ENCODE measurements at places on chromosomes 16 and 17.

GRCh38 chr16:49811644-49812334 is 44.1 kb downstream of the ZNF423 start:
- DNase-seq = no peak

- DNase-seq = no peak
These were observed 16.6 kb downstream of the COL1A1 start for GRCh38 chr17:50184611-50185398.

- DNase-seq = no peak
These were observed 29.1 kb downstream of the EFCAB13 start for GRCh38 chr17:47352848-47353247.

DNA sequence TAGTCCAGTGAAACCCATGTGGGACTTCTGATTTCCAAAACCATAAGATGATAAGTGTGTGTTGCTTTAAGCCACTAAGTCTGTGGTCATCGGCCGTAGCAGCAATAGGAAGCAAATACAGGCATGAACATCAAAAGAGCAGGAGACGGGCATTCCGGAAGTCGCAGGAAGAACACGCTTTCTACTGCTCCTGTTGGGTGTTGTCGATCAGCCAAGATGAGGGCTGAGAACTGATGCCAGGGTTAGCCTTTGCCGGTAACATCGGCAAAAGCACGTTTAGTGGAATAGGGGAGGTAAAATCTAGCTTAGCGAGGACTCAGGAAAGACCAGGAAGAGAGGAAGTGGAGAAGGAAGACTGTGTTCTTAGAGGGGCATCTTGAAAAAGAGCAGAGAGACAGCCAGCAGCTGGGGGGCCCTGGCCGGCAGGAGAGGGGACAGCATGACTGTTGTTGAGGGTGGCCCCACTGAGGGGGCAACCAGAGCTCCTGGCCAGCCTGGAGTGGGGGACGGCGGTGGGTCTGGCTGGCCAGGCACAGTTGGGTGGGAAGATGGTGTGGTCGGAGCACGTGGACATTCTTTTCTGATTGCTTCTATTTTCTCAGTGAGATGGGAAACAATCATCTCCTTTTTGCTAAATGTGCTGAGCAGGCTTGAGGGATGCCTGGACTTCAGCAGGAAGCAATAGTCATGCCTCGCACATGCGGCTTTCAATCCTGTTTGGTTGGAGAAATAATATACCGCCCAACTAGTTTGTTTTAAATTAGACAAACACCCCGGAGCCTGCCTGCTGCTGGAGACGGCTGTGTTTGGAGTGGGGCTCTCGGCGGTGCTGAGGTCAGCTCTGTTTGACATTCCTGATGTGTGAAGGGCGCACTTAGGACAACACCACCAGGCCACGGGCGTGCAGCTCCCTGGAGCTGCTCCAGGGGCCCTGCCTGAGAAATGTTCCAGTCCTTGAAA is 109.9 kb downstream of the METRNL start:
- peak; percentile 81 for DNase-seq

- no peak for DNase-seq
These were observed 26.4 kb downstream of the CFDP1 start for GRCh38 chr16:75406943-75407342.

GRCh38 chr16:51734220-51734619 is 583.1 kb upstream of the SALL1 start:
- DNase-seq = no peak

DNA sequence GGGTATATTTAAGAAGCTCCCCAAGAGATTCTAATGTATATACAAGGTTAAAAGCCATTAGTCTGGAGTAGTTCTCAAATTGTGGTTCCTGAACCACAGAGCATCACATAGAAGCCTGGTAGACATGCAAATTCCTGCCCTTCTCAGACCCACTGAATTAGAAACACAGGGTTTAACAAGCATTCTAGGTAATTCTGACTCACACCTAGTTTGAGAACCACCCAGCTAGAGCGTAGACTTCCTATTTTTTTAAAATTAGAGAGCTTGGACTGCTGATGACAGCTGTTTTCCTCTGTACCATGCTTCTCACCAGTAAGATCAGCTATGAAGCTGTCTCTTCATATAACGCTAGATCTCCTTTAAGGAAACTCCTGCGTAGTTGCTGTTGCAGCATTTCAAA is 50.6 kb downstream of the HS3ST3B1 start:
- no peak for DNase-seq

DNA sequence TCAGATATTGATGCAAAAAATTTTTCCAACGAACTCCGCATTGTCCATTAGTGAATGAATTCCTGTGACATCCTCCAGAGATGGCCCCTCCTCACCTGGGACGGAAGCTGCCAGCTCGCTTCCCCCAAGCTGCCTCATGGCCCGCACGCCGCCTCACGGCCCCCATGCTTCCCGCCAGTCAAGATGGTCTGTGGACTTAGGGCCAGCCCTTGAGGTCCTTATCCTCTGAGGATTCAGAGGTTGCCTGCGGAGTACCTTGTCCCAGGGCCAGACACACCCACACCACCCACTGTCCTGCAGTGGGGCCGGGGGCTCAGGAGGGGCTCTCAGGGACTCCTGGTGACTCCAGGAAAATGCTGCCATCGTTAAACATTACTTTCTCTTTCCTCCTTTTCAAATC is 73.6 kb downstream of the SEC14L1 start:
- no peak for DNase-seq

DNA sequence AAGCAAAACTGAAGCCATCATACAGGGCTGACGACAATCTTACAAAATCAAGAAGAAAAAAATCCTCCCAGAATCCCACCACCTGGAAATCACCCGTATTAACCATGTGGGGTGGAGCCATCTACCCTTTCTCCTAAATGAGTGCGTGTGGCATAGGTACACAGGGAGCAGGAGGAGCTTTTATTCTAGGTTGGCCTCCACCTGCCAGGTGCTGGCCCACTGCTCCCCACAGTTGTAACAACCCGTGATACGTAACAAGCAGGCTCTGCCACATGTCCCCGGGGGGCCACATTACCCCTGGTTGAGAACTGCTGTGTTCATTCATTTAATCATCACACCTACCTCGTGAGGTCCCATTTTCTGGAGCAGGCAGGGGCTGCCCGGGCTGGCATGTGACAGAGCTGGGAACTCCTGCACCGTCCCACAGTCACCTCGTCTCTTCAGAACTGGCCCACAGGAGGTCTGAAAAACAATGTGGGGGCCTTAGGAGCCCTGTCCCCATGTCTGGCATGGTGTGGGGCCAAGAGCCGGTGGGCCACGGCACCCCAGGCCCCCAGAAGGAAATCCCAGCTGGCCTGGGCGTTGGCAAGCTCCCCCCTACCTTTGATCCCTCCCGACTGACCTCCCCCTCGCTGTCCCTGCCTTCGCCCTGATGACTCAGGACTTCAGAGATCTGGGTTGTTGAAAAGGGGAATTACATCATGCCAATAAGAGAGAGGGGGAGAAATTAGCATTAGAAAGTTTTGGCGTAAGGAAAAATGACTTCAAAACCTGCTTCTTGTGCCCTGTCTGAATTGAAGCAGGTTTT is 12.9 kb downstream of the CMIP start:
- DNase-seq = no peak

DNA sequence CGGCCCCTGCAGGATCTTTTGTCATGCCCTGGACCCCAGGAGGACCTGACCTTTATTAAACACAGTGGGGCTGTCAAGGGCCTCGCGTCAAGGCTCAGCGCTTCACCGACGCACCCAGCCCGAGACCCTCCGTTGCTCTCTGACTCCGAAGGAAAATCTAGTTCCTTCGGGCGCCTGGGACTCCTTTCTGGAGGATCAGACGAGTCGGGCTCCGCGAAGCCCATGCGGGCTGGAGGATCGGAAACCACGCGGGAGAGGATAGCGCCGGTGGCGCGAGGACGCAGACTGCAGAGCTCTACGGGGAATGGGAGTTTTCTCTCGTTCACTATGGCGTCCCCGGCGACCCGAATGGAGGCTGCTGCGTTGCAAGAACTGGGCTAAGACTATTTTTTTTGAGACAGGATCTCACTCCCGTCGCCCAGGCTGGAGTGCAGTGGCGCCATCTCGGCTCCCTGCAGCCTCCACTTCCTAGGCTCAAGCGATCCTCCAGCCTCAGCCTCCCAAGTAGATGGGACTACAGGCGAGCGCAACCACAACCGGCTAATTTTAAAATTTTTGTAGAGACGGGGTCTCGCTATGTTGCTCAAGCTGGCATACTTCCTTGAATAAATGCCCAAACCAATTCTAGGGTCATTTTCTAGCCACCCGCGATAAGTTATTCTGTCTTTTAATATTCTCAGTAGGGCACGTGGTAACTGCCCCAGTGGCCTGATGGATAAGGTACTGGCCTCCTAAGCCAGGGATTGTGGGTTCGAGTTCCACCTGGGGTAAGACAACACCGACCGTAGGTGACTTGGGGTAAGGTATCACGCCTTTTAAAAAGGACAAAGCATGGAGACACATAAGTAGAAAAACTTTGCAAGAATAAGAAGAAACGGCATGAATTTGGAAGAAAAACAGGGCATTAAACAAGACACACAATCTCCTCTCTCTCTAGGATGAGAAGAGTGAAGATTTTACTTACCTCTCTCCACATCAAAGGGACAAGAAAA is 5.5 kb downstream of the OR1F1 start:
- DNase-seq = no peak

DNA sequence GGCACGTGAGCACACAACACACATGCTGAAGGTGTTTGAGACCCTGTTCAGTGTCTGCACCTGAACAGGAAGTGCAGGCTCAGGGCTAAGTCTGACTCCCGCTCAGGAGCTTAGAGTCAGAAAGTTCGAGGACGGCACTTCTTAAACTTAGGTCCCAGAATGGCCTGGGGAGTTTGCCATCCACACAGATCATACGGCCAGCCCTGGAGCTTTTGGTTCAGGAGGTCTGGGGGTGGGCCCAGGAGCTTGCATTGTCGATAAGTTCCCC is 4.0 kb upstream of the CAMKK1 start:
- no peak for DNase-seq

GRCh38 chr17:17877529-17878358 is 41.0 kb upstream of the SREBF1 start:
- peak; percentile 86 for DNase-seq

DNA sequence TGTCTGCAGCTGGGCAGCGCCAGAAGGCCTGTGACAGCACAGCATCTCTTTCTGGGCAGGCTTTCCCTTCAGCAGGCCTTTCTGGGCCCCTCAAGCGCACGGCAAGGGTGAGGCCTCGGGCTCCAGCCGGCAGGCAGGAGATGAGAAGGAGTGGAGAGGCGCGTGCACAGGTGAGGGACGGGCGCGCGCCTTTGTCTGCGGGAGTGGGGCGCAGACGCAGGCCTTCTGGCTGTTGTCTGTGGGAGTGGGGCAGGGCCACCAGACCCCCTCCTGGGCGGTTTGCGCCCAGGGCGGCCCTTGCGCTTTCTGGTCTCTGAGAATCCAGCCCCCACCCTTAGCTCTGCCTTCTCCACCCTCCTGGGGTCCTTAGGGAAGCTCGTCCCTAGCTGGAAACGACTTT is 6.5 kb downstream of the ZNF205 start:
- no peak for DNase-seq

DNA sequence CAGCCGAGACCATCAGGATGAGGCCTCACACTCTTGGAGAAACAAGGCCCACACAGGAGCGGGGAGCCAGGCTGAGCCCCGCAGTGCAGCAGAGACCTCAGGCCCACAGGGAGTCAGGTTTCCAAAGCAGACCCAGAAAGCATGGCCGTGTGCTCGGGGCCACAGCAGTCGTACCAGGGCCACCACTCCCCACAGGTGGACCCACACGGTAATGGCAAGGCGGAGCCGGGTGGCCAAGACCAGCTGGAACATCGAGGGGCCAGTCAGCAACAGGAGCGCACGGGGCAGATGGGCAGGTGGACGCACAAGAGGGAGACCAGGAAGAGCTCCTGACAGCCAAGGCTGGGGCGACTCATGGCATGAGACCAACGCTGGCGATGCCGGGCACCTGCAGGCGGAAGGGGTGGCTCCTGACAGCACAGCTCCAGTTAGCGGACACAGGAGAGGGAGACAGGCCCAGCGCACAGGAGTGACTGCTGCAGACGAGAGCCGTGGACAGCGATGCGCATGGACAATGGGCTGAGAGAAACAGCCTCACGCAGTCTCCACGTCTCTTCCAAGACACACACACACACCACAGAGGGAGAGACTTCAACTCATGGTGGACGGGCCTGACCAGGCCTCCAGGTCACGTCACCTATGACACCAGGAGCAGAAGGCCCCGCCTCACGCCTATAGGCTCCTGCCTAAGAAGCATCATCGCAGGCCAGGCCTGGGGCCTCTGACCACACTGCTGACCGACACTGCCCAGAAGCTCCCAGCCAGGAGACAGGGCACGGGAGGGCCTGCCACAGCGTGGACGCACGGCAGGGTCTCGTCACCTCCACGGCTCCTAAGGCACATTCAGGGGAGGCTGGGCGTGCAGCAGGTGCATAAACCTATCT is 58.6 kb downstream of the ZNF778 start:
- no peak for DNase-seq
